D721Med (cell line): ENCODE measurements at places on chromosomes 3 and 15.

DNA sequence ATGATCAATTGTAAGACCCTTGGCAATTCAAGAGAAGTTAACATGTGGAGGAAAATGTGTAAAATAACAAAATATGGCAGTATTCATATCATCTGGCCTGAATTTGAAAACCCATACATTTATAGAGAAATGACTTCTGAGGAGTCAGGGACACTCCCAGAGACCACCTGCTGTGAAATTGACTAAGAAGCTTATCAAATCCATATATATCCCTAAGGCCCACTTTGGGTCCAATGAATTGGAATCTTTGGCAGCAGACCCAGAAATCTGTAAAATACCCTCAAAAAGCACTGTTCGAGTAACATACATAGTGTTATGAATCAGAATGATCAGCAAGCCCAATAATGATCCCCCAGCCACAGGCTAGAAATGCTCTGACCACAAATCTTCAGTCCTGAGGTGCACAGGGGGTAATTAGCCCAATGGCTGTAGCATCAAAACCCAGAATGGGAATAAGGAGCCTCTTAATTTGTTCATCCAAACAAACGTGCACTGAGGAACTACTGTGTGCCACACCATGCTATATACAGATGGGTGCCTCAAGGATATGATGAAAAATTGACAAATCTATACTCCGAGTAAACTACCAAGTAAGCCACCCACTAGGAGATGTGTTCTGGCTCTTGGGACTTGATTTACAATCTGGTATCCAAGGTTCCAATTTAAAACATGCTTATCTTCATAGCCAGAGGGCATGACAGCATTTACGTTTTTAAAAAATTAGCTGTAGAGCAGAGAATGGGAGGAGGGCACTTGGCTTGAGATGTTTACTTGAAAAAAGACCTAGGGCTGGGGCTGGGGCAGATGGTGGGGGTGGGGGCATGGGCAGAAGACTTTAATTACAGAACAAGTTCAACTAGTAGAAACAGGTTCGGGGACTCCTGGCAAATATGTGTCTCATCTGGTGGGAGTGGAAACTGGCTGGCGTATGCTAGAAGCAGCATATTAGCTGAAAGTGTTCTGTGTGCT is 9.1 kb upstream of the ARHGEF3 start:
- no peak for DNase-seq

GRCh38 chr3:79424811-79425210 is 343.0 kb downstream of the ROBO1 start:
- DNase-seq: no peak

DNA sequence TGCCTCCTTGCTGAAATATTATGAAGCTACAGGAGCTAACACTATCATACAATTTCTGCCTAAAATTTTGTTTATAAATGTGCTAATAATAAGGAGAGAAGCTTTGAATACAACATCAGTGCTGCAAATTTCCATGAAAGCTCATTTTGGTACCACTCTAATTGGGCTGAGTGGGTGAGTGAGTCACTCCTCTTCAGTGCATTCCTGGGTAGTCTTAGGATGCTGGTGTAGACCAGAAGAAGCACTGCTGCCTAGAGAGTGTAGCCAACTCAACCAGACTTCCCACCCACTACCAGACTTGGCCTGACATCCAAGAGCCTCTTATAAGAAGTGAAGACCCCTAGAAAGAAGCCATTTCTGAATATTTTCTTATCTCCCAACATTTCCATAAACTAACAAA is 32.5 kb upstream of the CCDC54 start:
- DNase-seq: no peak

GRCh38 chr15:32959077-32959476 is 235.4 kb downstream of the FMN1 start:
- no peak for DNase-seq

GRCh38 chr3:45596290-45596791 is 1.8 kb downstream of the LIMD1 start:
- no peak for DNase-seq

GRCh38 chr3:80190051-80190450 is 422.3 kb upstream of the ROBO1 start:
- no peak for DNase-seq

DNA sequence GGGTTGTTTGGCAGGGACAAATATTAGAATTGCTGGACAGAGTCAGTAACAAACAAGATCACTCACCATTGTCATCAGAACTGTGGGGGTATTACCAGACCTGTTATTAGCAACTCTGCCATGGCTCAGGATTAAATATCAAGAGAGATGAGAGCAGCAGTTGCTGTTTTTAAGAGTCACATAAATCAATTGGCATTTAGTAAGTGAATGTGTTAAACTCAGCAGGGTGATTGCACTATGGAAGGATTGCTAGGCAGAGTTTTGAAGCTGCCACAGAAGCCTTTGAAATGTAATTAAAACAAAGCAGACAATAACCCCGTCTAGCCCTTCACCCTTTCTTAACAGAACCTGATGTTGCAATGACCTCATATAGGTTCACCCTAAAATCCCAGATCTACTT is 238.8 kb downstream of the GAP43 start:
- DNase-seq: no peak

GRCh38 chr3:116000311-116000710 is 377.0 kb downstream of the GAP43 start:
- no peak for DNase-seq

DNA sequence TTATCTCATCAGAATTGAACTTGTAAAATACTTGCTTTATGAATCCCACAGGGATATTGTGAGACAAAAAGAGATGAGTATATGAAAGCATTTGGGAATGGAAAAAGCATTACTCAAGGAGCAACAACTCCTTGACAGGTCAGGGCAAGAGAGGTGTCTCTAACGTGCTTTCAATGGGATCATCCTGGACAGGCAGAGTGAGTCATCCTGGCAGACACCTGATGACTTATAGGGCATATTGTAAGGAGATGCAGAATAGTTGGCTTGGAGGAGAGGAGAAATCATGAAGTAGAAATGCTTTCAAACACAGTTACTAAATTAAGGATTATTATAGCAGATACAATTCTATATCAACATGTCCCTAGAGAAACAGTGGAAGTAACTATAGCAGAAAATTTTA is 71.9 kb upstream of the THSD4 start:
- no peak for DNase-seq
